ENCODE measurements at places on chromosomes 4 and X. TPM values are rescaled to one million over a fixed set of nuclear protein-coding genes. Genes with fewer than 3 reads are reported as not detected.

GRCh38 chr4:141016117-141016798, 117.0 kb downstream of the RNF150 start:
- DNase-seq: no peak

- no peak for DNase-seq
Measured at GRCh38 chr4:186318481-186318880, 52.5 kb downstream of the F11 start.

GRCh38 chr4:186451982-186452381, 103.4 kb downstream of the MTNR1A start:
- no peak for DNase-seq

GRCh38 chrX:39601231-39602177, 496.3 kb downstream of the BCOR start:
- no peak for DNase-seq

DNA sequence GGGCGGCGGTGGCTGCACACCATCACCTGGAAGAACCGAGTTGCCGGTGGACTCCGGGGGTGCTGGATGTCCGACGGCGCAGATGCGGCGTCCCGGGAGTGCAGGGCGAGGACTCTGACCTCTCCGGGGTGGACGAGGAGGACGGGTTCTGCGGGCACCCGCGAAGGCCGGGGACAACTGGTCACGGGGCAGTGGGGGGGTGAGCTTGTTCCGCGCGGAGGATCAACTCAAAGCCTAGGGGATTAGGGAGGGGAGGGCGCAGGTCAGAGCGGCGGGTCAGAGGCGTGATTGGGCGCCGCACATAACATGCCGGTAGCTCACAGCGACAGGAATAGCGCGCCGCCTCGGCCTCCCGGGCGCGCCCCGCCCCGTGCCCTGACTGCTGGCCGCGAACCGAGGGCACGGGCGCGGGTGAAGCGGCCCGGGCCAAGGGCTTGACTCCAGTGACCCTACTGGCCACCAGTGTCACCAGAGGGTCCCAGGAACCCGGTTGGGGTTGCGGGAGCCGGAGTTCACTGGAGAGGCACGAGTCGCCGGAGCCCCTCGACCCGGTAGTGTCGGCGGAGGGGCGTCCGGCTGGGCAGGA, at the start of gene KLHL34:
KLHL34 (minus strand) TSS at position 179 of the 586 bp plus-strand sequence. CDS start 542 bp downstream, outside the sequence.
- DNase-seq: no peak

DNA sequence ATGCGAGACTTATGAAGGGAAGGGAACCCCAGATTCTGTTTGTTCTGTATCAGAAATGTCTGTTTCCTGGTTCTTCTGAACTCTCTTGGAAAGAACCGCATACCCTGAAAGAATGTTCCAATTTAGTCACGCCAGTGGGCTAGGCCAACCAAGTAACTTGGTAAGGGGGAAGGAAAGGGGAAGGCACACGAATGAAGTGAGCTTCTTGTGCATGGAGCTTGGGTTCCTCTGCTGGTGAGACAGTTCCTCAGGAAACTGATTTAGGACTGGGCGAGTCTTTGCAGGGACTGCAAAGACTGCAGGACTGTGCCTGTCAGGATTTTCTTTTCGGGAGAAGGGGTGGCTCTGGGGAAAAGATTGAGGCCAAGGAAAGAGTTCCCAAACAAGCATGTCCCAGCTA, 35.6 kb downstream of the FRMPD3 start:
- DNase-seq: no peak

DNA sequence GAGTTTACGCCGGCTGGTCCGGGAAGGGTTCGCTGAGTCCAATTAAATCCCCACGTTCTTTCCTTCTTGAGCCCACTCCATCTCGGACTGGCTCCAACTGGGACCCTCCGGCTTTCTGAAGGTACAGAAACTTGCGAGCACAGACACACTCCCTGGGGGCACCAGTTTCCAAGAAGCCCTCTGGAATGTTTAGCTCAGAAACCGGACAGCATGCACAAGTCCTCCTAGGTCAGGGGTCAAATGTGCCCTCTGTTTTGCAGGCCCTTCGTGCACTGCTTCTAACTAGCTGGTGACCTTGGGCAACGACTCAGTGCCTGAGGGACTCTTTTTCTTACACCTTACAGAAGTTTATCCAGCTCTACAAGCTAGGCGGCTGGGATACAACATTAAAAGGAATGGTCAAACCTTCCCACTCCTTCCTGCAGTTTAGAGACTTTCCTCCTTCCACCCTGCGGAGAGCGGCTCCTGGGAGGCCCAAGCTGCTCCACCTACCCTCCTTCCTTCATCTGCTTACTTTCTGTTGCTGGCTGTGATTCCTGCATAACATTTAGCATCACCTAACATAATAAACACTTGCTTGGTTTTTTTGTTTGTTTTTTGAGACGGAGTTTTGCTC, 275.5 kb downstream of the BCOR start:
- DNase-seq: no peak

DNA sequence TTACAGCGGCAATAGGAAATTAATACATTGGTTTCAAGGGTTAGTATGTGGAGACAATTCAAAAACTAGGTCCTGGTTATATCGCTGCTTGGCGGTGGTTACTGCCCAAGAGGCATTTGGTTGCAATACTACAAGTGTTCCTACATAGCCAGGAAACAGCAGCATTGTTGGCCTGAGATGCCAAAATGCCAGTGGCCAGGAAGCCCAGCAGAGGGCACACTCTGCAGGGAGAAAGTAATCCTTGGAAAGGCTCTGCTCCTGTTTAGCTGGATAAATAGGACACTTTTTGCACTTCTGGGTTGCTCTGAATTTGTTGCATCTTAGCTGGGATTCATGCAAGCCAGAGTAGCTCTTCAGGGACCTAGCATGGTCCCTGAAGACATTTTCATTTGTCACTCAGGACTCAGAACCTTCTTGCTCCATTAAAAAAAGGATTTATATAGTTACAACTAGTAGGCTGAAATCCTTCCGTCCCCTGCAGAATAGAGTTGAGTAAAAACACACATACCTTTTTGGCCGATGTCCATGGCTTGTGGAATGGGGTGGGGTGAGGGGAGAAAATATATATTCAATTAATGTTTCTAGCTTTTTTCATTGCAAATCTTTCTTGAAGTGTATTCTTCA, 8.1 kb upstream of the GPR119 start:
- no peak for DNase-seq

DNA sequence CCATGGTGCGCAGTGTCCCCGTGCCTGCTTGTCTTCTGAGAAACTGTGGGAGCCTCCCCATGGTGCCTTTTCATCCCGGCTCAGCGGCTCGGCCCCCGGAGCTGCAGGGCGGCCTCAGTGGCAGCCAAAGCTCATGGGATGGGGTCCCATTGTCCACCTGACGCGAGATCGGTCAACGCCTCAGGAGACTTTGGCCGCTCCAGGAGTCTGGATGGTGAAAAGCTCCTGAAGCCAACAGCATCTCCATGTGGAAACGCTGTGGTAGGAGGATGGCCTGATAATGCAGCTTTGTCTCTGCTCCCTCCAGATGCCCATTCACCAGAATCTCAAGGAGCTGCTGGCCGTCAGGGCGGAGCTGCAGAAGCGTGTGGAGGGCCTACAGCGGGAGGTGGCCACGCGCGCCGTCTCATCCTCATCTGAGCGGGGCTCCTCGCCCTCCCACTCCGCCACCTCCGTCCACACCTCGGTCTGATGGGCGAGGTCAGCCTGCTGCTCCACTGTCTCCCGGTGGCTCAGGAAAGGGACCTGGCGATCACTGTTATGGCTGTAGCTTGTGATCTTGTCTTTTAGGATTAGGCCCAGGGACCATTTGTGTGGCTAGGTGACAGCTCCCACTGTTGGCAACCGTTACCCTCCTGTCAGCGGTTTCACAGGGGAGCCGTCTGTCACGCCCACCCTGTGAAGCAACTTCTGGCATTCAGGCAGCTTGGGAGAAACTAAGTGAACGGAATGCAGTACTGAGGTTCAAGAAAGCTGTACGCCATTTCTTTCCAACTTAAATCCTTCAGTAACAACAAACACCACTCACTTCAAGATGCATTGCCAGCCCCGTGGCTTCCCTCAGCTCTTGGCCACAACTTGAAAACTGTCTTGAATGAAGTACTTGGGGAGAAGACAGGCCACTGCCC, 69.3 kb downstream of the MTMR1 start:
- DNase-seq: no peak

GRCh38 chr4:3074846-3075651, 568 bp downstream of the HTT start:
- no peak for DNase-seq

DNA sequence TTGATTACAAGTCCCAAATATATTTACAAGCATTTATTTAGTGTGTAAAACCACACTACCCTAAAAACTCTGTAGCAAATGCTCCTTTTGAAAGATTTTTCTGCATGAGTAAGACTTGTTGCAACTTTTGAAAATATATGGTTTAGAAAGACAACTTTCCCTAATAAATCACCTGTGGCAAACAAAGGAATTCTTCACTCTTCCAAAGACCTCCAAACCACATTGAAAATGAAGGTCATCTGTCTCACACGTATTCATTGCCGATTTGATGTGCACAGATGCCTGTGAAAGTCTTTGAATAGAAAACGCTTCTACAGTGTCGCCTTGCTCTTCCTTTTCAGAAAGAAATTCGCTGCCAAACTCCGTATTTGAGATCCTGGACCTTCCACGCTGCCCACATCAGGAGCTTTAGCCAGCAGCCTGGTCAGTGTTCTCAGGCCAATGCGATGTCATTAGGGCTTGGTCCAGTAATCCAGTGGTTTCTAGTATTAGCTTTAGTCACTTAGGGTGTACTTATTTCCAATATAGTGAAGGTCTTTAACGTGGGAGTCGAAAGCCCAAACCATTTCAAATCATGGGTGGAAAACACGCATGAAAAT, 22.2 kb downstream of the SPINK2 start:
- DNase-seq: no peak

DNA sequence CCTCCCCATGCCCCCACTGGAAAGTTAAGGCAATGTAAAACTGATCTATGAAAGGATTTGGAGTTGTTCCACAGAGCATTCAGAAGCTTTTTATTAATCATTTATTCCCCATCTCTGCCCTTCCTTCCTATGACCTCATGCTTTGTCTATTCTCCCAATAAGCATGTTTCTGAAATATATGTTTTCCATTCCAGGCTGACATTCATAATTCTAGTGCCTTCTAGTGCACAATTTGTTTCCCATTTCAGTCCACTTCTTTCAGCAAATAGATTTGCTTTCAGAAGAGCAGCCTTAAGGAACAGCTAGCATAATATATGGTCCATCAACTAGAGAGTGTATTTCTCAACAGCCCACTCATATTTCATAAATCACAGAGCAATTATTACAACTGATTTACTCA, 77.1 kb upstream of the ATXN3L start:
- no peak for DNase-seq

- no peak for DNase-seq
Measured at GRCh38 chrX:11458170-11458569, 165.0 kb downstream of the AMELX start.

- no peak for DNase-seq
Measured at GRCh38 chrX:153417637-153418036, 6.4 kb downstream of the ZFP92 start.

- DNase-seq: no peak
Measured at GRCh38 chrX:7574325-7574724, 268.6 kb upstream of the VCX start.

DNA sequence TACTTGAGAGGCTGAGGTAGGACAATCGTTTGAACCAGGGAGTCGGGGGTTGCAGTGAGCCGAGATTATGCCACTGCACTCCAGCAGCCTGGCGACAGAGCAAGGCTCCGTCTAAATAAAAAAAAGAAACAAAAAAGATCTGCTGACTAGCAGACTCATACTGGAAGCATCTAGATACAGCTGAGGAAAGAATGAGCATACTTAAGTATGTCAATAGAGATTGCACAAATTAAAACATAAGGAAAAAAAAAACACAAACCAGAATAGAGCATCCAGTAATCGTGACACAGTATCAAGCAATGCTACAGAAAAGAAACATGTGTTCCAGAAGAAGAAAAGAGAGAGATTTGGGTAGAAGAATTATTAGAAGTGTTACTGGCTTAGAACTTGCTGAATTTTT, 105.5 kb upstream of the SPOCK3 start:
- DNase-seq: no peak

- no peak for DNase-seq
Measured at GRCh38 chr4:168800926-168801325, 209.1 kb downstream of the CBR4 start.

DNA sequence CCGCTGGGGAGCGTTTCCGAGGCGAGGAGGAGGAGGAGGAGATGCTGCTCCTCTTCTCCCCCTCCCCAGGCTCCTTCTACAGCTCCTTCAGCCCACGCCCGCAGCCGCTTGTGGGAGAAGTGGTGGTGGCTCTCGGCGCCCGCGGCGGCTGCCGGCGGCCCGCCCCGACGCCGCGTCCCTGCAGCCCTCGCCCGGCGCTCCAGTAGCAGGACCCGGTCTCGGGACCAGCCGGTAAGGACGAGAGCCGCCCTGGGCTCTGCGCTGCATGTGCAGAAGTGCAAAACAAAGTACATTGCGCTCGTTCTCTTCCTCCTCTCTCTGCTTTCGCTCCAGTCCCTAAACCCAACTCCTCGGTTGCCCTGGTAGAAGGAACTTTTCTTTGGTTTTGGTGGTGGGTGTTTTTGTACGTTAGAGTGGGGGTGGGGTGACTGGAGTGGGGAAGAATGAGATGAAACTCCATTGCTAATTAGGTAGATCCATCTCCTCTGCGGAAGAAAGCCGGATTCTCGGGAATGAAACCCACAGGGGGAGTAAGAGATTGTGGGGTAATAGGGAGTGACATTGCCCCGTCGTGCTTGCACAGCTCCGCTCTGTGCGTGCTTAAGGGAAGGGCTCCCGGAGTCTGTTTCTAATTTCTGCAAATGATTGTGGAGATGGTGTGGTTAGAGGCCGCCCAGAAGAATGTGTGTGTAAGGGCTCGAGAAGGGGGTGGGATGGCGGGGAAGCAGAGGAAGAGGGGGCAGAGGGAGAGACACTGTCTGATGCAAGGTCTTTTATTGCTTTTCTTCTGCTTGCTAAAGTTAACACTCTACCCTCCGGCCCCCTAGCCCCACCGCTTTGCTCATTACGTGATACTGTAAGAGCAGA, 677 bp downstream of the PTPN13 start:
- no peak for DNase-seq

- DNase-seq: no peak
Measured at GRCh38 chr4:35772291-35772690, 472.0 kb downstream of the ARAP2 start.

- DNase-seq: no peak
Measured at GRCh38 chr4:85522277-85522676, 47.3 kb downstream of the ARHGAP24 start.

- DNase-seq: peak; percentile 7
Measured at GRCh38 chr4:122152711-122153226, 638 bp downstream of the BLTP1 start.

Gene GPC3
- total RNA-seq: 3.3 TPM

Gene CXCL11
- 0.06 TPM for total RNA-seq

Gene IL21
- total RNA-seq: not detected

Gene DMRTC1
- not detected for total RNA-seq

Gene SMIM10L2A
- 0.65 TPM for total RNA-seq

Gene FMR1NB
- total RNA-seq: not detected

Gene WDR1
- 242 TPM for total RNA-seq

Gene HELT
- not detected for total RNA-seq

Gene NEIL3
- total RNA-seq: 18.2 TPM

Gene RENBP
- total RNA-seq: 0.92 TPM

Gene SYN1
- total RNA-seq: 0.65 TPM

Gene ZDHHC15
- 1.1 TPM for total RNA-seq

Gene TRO
- 6.1 TPM for total RNA-seq

Gene ANKRD50
- 7.2 TPM for total RNA-seq

Gene BEND4
- total RNA-seq: 0.14 TPM

Gene TLR2
- total RNA-seq: 13.8 TPM

Gene MAGED4
- total RNA-seq: 13.2 TPM

Data from epithelial cell of proximal tubule (primary cell).